ENCODE measurements at places on chromosomes 11 and 22. TPM values are rescaled to one million over a fixed set of nuclear protein-coding genes. Genes with fewer than 3 reads are reported as not detected.

- no peak for DNase-seq
Observed at GRCh38 chr11:48096588-48097525, 116.5 kb downstream of the PTPRJ start.

DNA sequence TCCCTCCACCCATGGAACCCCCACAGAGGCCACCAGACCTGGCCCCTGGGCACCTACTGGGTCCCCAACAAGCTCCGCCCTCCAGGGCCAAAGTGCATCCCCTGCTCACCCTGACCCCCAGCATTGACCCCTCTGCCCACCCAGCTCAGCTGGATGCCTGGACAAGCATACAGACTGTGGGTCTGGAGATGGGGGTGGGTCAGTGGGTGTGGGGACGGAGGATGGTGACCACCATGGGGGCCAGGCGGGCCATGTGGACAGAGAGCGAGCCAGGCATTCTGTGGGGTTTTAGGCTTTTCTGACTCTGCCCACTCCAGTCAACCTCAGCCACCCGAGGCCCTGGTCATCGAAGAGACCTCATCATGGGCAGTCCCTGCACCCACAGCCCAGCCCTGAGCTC lies 183.7 kb downstream of the BRD1 start:
- no peak for DNase-seq

DNA sequence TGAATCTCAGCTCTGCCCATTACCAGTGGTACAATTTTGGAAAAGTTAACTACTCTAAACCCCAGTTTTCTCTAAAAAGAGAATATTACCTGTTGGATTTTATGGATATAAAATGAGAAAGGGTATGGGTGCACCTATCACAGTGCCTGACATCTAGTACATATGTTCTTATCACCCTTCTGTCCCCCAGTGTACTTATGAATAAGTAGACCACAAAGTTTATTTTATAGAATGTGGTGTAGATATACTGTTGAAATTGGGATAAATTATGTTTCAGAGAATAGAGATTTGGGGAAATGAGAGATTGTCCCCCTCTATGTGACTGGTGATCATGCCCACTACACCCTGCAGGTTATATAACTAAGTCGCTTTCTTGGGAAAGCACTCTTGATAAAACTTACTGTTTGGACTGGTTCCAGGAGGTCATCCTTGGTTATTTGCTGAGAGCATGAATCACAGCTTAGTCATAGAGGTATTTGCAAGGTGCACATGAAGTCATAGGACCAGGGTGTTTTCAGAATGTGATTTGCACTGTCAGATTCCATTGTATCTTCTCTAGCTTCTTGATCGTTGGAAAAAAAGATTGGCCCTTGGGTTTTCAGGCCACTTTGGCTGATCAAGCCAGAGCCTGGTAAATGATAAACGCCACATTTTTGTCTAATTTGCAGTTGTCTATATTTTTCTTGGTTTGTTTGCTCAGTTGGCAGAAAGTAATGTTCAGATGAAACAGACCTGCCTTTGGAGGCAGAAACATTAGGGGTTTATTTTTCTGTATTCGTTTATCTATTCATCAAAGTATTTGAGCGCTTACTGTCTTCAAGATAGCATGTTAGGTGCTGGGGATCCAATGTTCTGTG lies 21.3 kb downstream of the STX3 start:
- peak; percentile 94 for DNase-seq

- no peak for DNase-seq
Observed at GRCh38 chr11:102393272-102393730, 46.3 kb downstream of the BIRC2 start.

- no peak for DNase-seq
Observed at GRCh38 chr11:120522021-120522420, 10.5 kb downstream of the GRIK4 start.

DNA sequence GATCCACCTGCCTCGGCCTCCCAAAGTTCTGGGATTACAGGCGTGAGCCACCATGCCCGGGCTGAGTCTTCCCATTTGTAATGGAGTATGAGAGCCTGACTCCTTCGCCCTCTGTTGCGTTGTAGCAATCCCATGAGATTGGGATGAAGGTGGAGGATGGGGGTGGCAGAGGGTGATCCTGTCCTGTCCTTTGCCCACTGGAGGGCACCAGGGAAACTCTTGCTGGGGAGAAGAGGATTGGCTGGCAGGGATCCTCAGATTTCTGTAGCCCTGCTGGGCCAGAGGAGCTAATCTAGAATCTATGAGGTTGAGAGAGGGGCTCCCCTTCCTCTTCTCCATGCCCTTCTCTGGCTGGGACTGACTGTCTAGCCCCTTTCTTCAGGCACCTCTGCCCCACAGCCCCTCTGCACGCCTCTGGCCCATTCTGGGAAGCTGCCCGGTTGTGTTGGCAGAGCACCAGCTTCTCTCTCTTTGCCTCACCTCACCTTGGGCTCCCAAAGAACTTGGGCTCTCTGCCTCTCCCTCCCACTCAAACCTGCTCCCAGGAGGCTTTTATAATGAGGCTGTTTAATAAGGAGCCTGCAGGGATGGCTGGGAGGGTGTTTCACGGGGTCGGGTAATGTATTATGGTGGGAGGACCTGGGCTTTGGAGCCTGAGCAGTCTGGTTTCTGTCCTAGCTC lies 9.5 kb upstream of the CATSPER1 start:
- no peak for DNase-seq

GRCh38 chr11:66068154-66068821 lies 1.8 kb upstream of the PACS1 start:
- peak; percentile 55 for DNase-seq

- peak; percentile 8 for DNase-seq
Observed at GRCh38 chr22:22993184-22993583, 77.1 kb upstream of the GNAZ start.

DNA sequence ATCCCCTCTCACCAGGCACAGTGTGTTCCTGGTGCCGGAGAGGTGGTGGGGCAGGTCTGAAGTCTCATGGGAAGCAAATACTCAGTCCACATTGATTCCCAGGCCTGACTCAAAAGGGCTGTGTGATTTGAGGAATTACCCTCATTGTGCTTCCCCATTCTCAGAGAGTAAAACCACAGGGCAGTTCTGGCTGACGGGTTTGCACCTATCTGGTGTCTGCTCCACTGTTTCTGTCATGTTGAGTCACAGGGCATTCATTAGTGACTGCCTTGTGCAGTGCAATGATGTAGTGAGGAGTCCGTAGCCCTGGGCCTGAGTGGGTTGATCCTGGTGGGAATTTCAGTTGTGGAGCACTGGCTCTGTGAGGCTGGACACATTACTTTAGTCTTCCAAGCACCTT lies 85.2 kb upstream of the ARHGAP20 start:
- no peak for DNase-seq

DNA sequence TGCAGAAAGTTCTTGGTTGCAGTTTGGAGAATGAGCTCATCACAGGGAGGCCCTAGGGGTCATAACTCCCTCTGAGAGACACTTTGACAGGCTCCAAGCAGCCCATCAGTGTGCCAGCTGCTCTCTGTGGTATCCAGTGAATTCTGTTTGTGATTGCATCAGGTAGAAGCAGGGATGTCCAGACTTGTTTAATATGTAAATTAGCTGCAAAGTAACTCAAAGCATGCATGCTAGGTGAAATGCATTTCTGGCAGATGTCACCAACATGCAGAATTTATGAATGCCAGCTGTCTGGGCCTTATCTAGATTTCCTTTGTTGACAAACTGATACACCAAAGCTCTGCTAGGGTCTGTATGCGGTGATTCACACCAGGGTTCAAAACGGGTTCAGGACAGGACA lies 123.6 kb upstream of the MTNR1B start:
- DNase-seq, result no peak

The LMNTD2 gene
- 4.6 TPM for polyA plus RNA-seq

The CREB3L1 gene
- polyA plus RNA-seq, result 40.6 TPM

The FAR1 gene
- polyA plus RNA-seq, result 67.8 TPM
